Cortex of kidney (tissue), 1 donor: ENCODE measurements at places on chromosomes 1 and 21.

- DNase-seq, result no peak
Observed at GRCh38 chr1:167060141-167061072, 29.8 kb downstream of the GPA33 start.

DNA sequence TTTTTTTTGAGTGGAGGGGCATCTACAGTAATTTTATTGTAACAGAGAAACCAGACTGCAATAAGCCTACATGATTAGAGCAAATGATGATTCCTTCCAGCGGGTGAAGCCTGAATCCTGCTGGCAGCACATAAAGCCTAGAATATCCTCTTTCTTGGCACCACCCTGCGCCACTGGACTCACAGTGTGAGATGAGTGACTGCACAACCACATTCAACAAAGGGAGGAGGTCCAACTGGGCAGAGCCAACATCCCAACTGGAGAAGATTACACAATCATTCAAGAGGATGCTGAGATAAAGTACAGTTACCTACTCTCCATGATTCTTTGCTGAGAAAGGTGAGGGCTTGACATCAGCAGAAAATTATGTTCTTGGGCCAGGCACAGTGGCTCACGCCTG lies 67.4 kb downstream of the TNFSF4 start:
- DNase-seq, result no peak

GRCh38 chr1:235746245-235746644 lies 96.7 kb upstream of the GNG4 start:
- no peak for DNase-seq

GRCh38 chr1:60152891-60153290 lies 79.3 kb upstream of the C1orf87 start:
- no peak for DNase-seq

DNA sequence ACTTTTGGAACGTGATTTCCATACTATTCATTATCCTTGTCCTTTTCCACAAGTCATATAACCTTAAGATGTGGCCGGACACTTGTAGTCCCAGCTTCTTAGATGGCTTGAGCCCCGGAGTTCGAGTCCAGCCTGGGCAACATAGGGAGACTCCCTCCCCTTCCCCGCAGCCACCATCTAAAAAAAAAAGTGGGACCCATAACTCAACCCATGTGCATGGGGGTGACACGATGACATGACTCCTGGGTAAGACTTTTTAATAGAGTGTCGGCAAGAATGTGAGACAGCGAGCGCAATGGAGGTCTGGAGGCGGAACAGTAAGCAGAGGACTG lies 25.7 kb downstream of the MIA3 start:
- DNase-seq, result no peak

- DNase-seq, result no peak
Observed at GRCh38 chr1:22782406-22782805, 71.8 kb downstream of the EPHB2 start.

- DNase-seq, result no peak
Observed at GRCh38 chr1:14404862-14405301, 193.6 kb upstream of the KAZN start.

DNA sequence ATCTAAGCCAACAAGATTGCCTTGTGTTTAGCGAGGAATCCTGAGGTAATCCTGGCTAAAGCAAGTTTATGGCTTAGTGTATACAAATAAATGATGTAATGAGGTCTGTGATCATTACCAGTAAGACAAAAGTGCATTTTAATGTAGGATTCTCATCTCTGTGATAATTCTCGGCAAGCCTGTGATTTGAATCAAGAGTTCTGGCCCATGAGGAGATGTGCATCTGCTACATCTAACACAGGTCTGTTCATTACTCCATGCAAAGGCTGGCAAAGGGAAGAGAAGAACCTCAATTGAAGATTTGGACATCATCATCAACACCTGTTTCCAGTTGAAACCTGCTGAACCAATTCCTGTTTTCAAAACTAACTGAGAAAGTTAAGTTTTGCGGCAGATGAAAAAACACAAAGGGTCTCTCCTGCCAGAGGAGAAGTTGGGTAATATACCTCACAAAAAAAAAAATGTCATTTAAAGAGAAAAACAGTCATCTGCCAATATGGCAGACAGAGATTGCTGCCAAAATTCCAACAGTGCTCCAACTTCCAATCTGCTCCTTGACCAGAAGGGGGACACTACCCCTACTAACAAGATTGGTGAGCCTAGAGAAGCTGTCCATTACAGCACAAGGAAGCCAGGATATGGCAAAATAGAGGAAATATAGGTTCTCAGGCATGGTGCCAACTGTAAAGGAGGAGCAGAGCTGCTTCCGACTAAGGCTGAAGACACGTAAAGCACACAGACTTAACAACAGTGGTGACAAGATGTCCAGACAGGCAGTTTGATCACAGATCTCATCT lies 453.7 kb downstream of the TTLL7 start:
- DNase-seq, result no peak

DNA sequence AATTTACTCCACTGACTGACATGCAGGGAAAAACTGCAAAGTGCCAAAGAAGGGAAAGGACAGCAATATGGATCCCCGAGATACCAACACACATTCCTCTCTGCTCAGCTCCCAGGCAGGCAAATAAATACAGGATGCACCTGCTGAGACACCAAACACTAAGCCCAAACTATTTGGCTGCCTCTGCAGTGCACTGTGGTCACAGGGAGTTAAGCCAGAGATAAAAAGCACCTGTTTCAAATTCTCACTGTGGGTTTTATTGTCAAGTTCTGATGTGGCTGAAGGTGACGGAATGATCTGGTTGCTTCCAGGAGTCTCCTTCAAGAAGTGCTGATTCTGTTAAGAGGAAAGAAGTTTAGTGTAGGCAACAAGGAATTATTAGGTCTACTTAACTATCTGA lies 17.7 kb downstream of the TEX38 start:
- DNase-seq, result no peak

- DNase-seq, result no peak
Observed at GRCh38 chr1:66214901-66215300, 319.1 kb upstream of the SGIP1 start.

DNA sequence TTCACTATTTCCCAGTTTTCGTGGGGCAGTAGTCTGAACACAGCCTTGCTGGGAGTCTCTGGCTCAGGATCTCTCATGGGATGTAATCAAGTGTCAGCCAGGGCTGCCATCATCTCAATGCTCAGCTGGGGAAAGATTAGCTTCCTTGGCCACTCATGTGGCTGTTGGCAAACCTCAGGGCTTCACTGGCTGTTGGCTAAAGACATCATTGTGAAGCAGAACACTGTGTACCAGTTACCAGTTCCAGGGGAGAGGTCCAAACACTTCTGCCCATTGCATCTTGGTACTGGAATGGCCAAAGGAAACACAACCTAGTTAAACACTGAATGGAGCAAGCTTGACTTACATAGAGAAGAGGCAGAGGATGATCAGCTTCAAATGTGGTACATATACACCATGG lies 33.7 kb downstream of the AADACL4 start:
- DNase-seq, result no peak

DNA sequence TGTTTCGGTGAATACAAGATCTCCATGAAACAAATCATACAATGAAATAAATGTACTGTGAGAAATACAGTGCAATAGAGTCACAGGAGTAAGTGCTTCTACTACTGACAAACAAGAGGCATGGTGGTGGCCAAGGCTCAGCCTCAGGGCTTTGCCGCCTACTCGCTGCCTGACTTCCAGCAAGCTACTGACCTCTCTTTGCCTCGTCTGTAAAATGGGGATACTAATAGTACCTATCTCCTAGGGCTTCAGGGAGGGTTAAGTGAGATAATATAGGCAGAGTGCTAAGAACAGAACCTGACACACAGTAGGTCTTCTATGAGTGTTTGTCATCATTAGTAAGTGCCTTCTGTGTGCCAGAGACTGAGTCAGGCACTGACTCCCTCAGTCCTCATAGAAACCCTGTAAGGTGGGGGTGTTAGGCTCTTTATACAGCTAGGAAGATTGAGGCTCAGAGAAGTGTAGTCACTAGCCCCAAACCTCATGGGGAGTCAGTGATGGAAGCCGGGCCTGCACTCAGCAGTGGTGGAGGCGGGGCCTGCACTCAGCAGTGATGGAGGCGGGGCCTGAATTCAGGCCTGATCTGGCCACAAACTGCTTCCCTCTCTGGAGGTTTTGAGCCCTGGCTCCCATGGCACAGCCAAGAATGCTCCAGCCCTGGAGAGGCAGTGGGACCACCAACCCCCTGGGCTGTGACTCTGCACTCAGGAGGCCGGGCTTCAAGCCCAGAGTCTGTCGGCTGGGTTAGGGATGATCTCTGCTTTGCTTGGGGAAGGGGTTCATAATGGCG lies 6.8 kb downstream of the BSND start:
- DNase-seq, result no peak

DNA sequence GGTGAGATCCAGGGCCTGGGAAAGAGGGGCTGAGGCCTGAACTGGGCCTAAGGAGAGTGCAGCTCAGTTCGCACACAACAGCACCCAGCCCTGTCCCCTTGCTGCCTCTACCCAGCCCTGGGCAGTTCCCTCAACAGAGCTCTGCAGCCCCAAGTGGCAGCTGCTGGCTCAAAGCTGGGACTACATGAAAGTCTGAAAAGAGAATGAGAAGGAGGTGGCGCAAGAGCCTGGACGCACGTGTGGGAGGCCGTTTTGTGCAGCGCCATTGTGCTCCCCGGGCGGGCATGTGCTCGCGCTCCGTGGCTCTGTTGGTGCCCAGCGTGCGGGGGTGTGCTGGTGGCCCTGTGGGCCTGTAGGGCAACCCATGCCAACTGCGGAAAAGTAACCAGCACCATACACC lies 10.3 kb downstream of the GPR37L1 start:
- DNase-seq, result no peak

DNA sequence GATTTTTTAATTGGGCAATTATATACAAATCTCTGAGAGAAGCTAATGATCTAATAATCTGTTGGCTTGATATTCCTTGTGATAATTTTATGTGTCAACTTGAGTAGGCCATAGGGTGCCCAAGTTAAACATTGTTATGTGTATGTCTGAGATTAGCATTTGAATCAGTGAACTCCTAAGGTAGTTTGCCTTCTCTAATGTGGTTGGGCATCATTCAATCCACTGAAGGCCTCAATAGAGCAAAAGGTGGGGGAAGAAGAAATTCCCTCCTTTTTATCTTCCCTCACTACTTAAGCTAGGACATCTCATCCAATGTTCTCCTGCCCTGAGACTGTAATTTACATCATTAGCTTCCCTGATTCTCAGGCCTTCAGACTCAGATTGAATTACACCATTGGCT lies 394.5 kb downstream of the LMO4 start:
- no peak for DNase-seq

DNA sequence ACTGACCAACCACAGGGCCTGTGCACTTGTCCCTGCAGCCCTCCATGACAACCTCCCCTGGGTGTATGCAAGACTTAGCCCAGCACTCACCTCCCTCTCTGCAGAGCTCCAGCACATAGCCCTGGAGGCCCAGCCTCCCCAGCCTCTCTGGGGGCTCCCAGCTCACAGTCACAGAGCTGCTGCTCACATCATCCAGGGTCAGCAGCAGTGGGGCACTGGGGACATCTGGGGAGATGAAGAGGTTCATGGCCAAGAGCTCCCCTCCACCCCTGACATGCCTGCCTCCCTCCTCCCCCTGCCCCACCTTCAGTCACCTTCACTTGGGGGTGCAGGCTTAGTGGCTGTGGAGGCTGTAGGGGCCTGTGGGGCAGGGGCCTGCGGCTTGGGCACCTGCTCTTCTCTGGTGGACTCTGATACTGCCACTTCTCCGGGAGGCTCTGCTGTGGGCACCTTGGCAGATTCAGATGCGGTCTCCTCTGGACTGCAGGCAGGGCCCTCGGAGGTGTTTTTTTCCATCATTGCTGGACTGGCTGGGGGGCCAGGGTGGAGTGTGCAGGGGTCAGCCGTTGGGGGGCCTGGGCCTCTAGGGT lies at the start of gene MYBPH:
Gene MYBPH, minus strand, starts transcription at position 590 of the 590 bp plus-strand sequence. Its CDS starts 71 bp downstream, at position 519.
- DNase-seq, result no peak

GRCh38 chr1:167673265-167673664 lies 43.2 kb downstream of the RCSD1 start:
- DNase-seq, result no peak

GRCh38 chr1:172642970-172643369 lies 15.9 kb upstream of the FASLG start:
- no peak for DNase-seq

- no peak for DNase-seq
Observed at GRCh38 chr1:230308039-230308438, 118.1 kb downstream of the PGBD5 start.
